ENCODE measurements at places on chromosomes 6 and 20.

GRCh38 chr6:169904051-169904922 lies 152.9 kb downstream of the ERMARD start:
- no peak for DNase-seq

DNA sequence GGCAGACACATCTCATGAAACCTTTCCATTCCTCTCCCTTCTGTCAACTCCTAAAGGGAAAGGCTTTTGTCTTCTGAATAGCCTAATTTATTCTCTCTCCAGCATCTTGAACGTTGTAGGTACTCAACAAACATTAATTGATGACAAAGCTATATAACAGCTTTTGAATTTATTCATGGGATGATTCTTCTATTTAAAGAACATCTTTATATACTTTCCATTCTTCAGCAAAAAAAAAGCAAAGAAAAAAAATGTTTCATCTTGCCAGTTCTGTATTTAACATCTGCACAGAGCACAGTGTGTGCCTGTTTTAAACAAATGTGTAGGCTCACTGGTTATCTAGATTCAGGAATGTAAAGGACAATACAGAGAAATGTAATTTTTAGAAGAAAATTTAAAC lies 648.7 kb downstream of the KIF16B start:
- DNase-seq = no peak

DNA sequence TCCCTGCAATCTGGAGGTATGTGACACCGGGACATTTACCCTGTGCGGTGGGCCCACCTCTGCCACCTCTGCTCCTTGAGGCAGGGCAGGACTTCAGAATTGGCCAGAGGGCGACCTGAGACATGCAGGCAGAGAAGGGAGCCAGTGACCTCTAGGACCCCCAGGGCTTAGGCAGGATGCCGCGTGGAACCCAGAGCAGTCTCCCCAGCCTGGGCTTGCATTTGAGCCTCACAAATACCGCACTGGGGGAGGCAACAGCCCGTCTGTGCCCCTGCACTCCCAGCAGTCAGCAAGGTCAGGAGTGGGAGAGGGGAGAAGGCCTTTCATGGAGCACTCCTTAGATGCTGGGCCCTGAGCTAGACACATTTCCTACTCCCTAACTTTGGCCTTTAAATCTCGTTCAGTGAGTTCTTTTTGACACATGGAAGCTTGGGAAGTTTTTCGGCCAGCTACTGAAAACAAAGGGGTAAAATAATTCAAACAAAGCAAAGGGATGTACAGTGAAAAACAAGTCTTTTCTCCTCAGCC lies 41.7 kb downstream of the C20orf203 start:
- no peak for DNase-seq

- no peak for DNase-seq
These were observed 300.7 kb downstream of the TENT5A start for GRCh38 chr6:81451787-81452186.

DNA sequence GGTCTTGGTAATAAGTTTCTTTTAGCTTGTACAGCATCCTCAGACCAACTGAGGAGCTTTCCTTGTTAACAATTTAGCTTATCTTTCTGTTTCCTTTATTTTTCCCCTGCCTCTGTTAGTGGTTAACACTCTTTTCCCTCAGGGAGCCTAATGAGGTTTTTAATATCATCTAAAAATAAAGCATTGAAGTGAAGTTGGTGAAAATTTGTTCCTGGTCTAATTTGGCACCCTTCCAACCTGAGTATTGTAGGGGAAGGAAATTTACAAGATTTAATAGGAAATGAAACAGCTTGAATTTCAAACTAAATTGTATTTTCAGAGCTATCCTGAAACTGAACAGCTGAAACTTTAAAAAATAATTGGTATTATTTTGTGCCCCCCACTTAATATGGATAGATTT lies 28.1 kb upstream of the VAPB start:
- no peak for DNase-seq

DNA sequence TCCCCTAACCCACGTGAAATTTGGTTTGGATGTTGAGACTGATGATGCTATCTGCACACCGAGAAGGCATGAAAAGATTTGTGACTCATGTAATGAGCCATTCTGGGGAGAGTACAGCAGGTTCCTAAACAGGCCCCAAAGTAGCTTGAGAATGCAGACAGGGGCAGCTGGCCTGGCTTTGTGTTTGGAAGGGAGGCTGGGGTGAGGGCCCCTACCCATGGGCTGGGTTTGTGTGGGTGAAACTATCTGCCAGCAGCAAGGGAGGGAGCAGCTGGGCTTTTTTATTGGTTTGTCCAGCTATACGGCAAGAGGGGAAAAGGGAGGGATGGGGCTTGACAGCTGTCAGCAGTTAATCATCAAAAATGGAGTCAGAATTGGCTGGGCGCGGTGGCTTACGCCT lies 87.0 kb upstream of the RNF24 start:
- DNase-seq = no peak

DNA sequence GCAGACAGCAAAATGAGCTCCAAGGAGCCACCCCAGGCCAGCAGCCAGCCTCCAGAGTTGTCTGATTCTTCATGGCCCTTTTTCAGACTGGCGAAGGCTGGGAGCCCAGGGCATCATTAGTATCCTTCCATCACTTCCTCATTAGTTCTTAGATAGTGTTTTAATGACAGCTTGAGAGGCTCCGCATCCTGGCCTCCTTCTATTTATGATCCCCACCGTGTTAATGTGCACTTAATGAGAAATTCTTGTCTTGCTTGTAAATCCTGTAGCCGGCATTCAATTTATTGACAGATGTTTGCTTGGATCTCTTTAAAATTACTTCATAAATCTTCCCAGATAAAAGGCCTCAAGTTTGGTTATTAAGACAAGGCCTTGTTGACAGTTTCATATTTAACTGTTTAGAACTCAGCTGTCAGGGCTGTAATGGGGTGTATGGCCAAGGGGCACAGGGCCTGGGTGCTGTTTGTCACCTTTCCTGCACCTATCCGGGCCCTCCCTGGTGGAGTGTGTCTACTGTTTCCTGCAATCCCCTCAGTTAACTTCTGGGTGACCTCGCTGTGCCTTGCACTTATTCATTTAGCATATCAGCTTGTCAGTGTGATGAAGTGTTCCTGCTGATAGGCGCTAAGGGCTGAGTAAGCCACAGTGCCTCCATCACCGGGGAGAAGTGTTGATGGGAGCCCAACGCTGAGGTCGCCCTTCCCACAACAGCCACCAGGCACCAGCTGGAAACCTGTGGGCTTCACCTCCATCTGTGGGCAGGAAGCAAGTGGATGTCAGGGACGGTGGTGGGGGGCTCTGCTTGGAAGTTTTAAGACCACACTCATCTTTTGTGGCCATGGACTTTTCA lies 169.3 kb downstream of the TSHZ2 start:
- DNase-seq = no peak

DNA sequence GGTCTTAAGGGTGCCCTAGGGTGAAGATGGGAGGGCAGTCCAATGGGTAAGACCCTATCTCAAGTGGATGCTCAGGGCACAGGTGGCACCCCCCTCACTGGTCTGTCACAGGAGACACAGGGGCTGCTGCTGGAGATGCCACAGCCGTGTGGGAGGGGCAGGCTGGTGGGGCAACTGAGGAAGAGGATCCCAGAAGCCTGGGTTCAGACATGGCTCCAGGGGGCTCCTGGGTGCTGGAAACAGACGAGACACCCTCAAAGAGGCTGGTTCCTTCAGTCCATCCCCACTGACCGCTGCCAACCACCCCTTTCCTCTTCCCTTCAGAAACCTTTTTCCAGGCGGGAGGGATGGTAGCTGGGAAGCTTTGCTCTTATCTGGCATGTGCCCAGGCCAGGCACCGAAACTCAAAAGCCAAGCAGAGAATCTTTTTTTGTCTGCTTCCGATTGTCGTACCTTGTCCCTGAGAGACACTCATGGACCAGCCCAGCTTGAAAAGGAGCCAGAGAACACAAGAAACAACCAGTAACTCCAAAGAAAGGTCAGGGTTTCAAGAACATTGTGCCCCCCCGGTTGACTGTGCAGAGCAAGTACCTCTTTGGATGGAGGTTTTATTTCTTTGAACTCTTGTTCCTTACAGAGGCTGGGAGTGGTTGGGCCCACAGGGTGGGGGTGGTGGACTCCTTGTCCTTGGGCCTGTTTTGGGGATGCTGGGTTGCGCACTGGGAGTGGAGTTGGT lies 28.5 kb upstream of the EMILIN3 start:
- no peak for DNase-seq

DNA sequence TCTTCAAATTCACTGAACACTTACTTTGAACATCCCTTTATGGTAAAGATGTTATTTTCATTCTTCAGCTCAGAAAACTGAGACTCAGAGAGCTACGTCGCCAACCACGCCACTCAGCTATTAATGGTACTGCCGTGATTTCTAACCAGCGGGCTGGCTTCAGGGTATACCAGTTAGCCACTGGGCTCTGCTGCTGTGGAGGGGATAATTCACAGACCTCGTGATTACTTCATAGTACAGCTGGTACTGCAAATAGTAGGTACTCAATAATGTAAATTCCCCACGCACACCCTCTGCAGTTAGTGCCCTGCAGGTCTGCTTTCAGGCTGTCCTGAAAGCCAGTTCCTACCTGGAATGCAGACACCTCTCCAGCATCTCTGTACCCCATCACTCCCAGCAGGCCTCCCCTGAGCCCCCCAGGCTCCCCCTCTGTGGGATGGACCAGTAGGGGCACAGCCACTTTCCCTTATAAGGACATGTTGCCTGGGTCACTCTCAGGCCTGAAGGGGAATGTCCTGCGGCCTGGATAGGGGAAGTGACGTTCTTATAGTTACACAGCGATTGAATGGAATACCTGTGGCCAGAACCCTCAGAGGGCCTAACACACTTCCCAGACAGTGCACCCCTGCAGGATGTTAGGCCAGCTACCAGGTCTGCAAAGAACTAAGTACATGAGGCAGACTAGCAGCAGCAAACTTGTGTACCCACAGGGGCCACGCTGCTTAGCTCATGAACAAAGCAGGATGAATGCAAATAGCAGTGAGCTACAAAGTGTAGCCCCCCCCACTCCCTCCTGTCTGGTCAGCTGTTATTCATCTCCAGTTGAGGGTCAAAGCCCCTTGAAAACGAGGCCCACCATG lies 1.3 kb upstream of the OCSTAMP start:
- DNase-seq = no peak

DNA sequence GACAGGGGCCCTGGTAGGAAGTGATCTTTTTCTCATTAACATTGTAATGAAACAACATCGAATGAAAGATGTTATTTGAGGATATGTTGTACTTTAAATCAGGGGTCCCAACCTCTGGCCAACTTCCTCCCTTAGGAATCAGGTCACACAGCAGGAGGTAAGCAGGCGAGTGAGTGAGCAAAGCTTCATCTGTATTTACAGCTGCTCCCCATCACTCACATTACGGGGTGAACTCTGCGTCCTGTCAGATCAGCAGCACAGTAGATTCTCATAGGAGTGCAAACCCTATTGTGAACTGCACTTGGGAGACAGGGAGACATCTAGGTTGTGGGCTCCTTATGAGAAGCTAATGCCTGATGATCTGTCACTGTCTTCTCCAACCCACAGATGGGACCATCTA lies 19.9 kb downstream of the EPM2A start:
- no peak for DNase-seq

DNA sequence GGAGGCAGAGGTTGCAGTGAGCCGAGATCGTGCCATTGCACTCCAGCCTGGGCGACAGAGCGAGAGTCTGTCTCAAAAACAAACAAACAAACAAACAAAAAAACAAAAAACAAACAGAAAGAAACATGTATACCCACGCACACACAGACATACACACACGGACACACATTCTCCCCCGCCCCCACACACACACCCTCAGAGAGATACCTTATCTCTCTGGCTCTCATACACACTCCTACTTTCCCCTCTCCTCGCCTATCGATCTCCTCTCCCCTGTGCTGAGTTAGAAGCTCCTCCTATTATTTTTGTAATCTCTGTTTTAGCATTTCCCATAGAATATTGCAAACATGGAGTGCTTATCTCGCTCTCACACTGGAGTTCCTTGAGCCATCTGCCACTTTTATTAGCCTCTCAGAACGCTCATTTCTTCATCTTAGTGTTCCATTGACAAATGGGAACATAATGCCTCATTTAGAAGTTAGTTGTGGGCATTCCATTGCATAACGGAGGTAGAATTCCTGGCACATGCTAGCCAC lies 144.2 kb upstream of the CITED2 start:
- DNase-seq = no peak

GRCh38 chr6:105900125-105900937 lies 185.8 kb upstream of the PRDM1 start:
- DNase-seq = peak; percentile 5

- no peak for DNase-seq
These were observed 96.0 kb downstream of the EYA2 start for GRCh38 chr20:46990596-46991104.

DNA sequence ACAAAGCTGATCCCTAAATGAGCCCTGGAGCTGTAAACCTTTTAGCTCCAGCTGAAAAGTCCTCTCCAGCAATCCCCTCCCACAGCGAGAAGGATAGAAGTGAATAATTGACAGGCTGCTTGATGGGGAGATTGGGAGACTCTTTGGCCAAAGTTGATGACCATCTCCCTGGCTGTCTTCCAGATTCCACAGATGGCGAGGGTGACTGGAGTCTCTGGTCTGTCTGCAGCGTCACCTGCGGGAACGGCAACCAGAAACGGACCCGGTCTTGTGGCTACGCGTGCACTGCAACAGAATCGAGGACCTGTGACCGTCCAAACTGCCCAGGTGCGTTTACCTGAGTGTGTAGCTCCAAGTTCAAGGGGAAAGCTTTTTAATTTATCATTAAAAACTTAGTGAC lies 67.3 kb downstream of the ISM1 start:
- DNase-seq = no peak

DNA sequence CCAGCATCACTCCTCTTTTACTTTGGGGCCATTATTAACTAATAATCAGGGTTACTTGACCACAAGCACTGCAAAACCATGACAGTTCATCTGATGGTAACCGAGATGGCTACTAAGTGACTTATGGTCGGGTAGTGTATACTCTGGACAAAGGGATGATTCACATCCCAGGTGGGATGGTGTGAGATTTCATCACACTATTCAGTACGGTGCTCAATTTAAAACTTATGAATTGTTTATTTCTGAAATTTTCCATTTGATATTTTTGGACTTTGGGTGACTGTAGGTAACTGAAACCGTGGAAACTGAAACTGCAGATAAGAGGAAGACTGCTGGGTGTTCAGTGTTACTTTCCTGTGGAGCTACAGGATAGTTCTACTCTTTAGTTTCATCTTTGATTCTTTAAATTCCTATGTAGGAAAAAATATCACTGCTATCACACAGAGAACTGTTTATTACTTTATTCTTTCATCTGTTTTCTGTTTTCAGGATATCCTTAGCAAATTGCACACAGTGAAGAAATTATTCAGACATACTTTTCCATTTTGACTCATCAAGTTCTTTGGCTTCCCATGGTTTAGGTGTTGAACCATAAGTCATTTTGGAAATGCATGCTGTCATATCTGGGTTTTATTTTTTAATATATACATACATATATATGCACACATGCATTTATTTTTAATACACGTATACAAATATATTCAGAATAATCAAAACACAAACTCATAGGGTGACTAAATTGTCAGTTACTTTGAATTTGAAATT lies 59.1 kb upstream of the C20orf144 start:
- DNase-seq = no peak

- no peak for DNase-seq
These were observed 18.8 kb downstream of the ZKSCAN3 start for GRCh38 chr6:28368522-28368921.
